ENCODE measurements at places on chromosomes 3 and 15.

GRCh38 chr15:35289024-35289617 is 204.0 kb upstream of the NANOGP8 start:
- peak; percentile 10 for DNase-seq

DNA sequence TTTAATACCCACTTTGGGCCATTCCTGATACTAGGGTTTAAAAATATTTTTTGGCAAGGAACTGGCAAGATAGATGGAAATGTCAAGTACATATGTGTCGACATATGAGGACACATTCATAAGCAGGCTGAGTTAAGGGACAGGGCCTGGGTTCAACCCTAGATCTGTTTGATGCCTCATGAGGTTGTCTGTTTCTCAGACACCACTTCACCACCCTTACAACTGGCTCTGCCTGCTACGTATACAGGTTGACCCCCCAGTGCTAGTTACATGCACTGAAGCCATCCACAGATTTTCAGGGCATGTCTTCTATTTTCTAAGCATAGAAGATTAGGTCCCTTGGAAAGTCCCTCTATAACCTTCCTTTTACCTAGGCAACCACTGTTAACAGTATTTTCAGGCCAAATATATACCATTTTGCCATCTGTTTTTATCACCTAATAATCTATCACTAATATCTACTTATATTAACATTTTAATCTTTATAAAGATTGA is 296.7 kb downstream of the PLCL2 start:
- no peak for DNase-seq

GRCh38 chr3:7764115-7764514 is 737.5 kb upstream of the LMCD1 start:
- no peak for DNase-seq

- DNase-seq: no peak
Observed at GRCh38 chr3:18872466-18872865, 275.8 kb upstream of the KCNH8 start.

DNA sequence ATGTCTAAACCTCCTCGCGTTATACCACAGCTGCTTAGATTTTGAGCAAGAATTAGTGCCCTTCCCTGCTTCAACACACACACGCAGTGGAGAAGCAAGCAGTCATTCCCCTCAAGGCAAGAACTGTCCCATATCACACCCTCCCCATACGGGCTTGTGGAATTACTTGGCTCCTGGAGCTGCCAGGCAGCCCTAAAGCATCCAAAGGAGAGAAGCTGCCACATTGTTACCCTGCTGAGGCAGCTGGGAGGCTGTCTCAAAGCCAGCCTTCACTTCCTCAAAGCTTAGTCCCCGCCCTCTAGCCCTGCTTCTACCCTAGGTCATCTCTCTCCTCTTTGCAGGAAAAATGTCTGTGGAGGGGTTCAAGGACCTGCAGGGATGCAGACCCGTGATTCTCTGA is 153.4 kb downstream of the RORA start:
- no peak for DNase-seq

GRCh38 chr15:54681584-54681983 is 515.2 kb downstream of the RSL24D1 start:
- no peak for DNase-seq

- no peak for DNase-seq
Observed at GRCh38 chr3:116198087-116198486, 247.2 kb downstream of the LSAMP start.

- DNase-seq: no peak
Observed at GRCh38 chr3:9659849-9660248, 10.5 kb downstream of the MTMR14 start.

DNA sequence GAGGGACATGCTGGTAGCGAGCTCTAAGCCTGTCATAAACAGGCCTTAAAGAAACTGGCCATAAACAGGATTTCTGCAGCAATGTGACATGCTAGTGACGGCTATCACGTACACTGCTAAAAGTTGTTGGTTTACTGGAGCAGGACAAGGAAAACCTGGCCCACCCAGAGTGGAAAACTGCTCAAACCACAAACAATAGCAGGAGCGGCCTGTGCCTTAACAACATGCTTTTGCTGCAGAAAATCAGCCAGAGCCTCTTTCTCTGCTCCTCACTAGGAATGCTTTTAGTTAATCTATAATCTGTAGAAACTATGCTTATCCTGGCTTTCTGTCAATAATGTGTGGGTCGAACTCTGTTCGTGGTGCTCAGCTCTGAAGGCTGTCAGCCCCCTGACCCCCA is 202.9 kb upstream of the UBE3A start:
- no peak for DNase-seq

DNA sequence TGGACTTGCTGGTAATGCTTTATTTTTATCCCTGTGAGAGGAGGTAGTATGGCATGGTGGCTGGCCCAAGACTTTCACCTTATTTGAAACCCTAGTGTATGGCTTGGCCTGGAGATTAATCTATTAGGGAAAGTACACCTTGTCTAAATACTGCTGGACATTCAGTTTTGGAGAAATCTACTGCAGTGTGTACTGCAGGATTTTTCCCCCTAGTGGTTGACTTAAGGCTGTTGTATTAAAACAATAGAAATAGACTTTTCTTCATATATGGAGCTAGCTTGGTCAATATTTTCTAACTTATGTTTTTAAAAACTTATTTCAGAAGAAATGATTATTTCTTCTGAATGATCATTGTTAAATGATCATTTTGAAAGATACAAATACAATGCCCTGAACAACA is 13.9 kb upstream of the SLITRK3 start:
- no peak for DNase-seq

DNA sequence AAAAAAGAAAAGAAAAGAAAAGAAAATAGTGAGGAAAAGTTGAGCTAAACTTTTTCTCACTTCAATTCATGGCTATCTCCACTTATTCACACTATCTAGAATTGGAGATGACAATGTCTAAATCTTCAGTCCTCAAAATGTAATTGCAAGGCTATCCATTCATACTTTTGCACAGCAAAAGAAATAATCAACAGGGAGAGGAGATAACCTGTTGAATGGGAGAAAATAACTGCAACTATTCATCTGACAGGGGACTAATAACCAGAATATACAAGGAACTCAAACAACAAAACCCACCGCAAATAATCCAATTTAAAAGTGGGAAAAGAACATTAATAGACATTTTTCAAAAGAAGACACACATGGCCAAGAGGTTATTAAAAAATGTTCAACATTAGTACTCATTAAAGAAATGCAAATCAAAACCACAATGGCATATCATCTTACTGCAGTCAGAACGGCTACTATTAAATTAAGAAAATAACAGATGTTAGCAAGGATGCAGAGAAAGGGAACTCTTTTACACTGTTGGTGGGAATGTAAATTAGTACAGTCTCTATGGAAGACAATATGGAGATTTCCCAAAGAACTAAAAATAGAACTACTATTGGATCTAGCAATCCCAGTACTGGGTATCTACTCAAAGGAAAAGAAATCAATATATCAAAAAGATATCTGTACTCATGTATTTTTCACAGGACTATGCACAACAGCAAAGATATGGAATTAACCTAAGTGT is 73.5 kb upstream of the PPIB start:
- no peak for DNase-seq

DNA sequence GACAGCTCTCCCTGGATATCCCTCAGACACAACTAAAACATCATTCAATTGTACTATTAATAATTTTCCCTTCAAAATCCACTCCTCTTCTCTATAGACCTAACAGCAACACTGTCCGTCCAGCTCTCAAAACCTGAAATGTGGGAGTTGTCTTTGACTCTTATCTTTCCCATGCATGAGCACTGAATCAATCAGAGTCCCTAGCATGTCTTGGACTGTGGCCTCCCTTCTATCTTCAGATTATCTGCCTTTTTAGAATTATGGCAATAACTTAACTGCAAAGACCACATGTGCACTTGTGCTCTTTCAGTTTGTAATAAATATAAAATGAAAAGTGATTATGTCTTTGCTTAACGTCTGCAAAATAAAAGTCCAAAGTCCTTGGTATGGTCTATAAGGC is 107.0 kb downstream of the UBE3A start:
- no peak for DNase-seq

DNA sequence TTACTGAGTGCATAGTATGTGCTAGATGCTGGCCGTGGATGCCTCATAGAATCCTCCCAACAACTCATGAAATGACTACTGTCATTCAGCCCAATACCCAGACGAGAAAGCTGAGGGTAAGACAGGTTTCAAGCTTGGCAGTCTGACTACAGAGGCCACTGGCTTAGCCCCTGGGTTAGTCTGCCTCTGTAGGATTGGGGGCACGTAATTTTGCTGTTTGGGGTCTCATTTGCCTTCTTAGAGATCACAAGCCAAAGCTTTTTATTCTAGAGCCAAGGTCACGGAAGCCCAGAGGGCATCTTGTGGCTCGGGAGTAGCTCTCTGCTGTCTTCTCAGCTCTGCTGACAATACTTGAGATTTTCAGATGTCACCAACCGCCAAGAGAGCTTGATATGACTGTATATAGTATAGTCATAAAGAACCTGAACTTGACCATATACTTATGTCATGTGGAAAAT is 1.0 kb upstream of the CCR5 start:
- DNase-seq: no peak

All from hematopoietic multipotent progenitor cell treated with erythropoietin and hydrocortisone succinate and interleukin-3 and kit ligand, for 15 days (in vitro differentiated cells).